ENCODE measurements at places on chromosomes 2 and 18.

DNA sequence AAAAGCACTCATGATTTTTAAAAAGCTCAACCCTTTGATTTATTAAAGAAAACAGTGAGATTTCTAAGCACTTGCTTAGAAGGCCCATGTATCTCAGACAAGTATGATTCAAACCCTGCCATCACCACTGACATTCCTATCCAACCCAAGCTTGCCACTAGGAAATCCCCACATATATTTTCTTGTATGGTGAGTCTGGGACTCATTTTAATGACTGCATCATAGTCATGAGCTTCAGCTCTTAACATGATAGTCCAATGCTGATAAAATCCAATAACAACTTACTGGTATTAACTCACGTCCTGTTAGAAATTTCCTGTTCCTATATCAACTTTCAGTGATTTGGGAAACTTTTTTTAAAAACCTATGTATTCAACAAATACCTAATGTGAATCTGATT is 39.4 kb upstream of the NCKAP5 start:
- DNase-seq: no peak

- DNase-seq: no peak
Observed at GRCh38 chr2:118772487-118773200, 74.8 kb downstream of the EN1 start.

- DNase-seq: no peak
Observed at GRCh38 chr2:180720829-180721228, 259.6 kb upstream of the UBE2E3 start.

DNA sequence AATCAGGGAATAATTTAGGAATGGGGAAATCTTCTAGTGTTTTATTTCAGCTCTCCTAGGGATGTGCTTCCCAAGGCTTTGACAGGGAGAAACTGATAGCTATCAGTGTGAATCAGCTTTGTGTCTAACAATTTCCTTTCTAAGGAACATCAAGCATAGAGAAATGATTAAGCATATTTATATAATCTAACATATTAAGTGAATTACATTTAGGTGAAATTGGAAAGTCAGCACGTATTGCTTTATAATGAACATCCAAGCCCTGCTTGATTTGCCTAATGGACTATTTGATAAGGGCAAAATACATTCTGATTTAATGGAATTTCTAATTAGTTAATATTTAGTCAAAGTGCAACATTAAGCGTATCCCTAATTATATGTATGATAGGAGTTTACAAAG is 19.5 kb upstream of the TSPYL6 start:
- no peak for DNase-seq

- DNase-seq: no peak
Observed at GRCh38 chr2:72198532-72199241, 51.0 kb upstream of the CYP26B1 start.

DNA sequence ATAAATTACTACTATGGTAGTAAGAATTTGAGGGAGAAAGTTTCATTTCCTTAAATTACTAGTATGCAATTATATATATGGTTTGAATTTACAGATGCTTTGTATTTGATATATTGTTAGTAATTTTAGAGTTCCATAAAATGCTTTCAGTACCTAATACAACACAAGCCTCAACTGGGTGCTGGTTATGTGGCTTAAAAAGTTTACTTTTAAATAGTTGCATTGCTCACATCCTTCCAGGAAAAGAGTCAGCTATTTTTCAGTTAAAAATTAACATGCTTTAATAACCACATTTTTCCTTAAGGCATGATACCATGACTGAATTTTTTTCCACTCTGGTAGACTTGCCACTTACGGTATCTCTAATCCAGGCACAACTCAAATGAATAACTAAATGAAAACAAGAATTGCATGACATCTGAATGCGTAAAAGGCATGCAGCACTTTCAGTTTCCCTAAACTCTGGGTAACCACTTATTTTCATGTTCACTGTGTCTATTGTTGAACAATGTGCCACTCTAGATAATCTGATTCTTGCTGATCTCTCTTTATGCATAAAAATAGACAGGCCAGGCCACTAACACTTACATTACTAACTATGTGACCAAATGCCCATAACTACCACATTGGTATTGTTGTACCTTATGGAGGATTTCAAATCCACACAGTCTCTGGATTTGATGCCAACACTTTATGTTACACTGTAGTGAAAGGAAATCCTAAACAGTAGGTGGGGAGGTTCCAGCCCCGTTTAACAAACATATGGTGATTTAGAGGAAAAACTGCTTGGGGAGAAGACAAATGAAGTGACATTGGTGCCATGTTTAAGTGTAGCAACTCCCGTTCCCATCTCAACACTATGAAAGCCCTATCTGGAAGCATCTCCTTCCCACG is 35.5 kb upstream of the SLC35F5 start:
- no peak for DNase-seq

GRCh38 chr2:156064540-156064939 is 268.0 kb downstream of the NR4A2 start:
- DNase-seq: no peak

GRCh38 chr18:44835703-44836102 is 155.0 kb downstream of the SETBP1 start:
- DNase-seq: peak; percentile 20

- no peak for DNase-seq
Observed at GRCh38 chr2:86806059-86806857, 15.5 kb upstream of the CD8A start.

DNA sequence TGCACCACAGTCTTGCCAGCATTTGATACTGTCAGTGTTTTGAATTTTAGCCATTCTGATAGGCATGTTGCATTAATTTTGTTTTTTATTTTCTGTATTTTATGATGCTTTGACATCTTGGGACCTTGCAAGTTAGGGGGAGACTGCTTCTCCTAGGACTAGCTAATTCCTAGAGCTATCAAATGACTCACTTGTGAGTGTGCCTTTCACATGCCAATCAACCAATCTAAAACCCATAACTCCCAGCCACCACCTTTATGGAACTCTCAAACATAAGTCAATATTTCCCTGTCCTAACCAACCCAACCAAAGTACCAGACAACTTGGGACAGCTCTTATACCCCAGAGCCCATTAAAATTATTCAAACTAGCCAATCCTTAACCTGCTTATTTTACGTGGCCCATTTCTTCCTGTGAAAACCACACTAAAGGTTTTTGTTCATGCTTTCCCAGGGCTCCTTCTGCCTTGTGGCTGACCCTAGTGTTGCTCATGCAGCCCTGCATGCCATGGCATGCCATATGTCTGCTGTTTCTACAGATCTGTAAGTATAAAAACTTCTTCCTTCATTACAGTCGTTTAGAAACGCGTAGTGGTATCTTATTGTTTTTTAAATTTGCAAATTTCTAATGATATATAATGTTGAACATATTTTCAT is 230.1 kb downstream of the GPD2 start:
- no peak for DNase-seq

- no peak for DNase-seq
Observed at GRCh38 chr2:62305421-62306176, 109.7 kb downstream of the B3GNT2 start.

DNA sequence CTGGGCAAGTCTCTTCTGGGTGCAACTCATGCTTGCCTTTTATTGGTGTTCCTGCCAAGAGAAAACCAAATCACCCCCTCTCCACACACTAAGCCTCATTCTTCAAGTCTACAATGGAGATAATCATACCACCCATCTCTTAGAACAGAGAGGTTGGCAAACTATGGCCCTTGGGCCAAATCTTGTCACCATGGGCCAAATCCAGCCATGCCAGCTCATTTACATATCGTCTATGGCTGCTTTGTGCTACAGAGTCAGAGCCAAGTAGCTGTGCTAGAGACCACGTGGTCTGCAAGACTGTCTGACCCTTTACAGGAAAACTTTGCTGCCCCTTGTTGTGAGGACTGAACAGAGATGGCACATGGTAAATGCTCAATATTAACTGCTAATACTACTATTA is 270.3 kb upstream of the PARD3B start:
- DNase-seq: peak; percentile 96

DNA sequence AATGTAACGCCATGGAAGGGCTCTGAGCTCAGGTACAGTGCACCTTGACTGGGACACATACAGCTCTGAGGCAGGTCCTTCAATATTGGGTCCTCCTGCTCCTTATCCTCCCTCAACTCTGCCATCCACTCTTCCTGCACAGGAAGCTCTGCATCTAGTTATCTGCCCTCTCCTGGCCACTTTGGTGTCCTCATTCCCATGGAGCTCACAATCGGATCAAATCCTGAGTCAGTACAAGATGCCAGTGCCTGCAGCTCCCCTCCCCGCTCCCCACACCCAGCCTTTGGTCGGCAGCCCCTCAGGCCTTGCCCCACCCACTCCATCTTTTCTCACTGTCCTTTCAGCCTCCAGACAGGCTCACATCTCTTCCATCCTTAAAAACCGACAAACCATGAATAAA is 58.0 kb downstream of the LRRFIP1 start:
- no peak for DNase-seq

GRCh38 chr2:29009711-29010677 is 28.9 kb downstream of the TOGARAM2 start:
- DNase-seq: no peak

DNA sequence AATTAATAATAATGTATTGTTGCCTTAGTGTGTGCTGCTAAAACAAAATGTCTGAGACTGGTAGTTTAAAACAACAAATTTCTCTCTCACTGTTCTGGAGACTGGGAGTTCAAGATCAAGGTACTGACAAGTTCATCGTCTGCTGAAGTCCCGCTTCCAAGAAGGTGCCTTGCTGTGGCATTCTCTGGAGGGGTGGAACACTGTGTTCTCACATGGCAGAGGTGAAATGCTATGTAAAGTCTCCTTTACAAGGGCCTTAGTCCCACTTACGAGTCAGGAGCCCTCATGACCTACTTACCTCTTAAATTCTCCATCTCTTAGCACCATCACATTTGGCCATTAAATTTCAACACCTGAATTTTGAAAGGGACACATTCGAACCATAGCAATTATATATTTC is 299.2 kb upstream of the RBMS1 start:
- no peak for DNase-seq

DNA sequence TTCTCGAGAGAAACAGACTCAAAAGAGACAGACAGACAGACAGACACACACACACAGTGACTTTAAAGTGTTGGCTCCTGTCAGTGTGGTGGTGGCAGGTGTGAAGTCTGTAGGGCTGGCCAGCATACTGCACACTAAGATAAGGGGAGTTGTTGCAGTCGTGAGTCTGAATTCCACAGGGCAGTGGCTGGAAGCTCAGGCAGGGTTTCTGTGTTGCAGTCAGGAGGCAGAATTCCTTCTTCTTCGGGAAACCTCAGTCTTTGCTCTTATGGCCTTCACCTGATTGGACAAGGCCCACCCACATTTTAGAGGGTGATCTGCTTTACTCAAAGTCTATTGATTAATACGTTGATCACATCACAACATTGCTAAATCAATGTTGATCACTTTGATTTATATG is 478.4 kb upstream of the HS6ST1 start:
- DNase-seq: no peak

- DNase-seq: no peak
Observed at GRCh38 chr2:227152093-227152766, 11.8 kb downstream of the COL4A4 start.

- DNase-seq: no peak
Observed at GRCh38 chr2:90077948-90078347, 1386.5 kb downstream of the RPIA start.

- DNase-seq: no peak
Observed at GRCh38 chr2:43754180-43754579, 19.7 kb upstream of the DYNC2LI1 start.

DNA sequence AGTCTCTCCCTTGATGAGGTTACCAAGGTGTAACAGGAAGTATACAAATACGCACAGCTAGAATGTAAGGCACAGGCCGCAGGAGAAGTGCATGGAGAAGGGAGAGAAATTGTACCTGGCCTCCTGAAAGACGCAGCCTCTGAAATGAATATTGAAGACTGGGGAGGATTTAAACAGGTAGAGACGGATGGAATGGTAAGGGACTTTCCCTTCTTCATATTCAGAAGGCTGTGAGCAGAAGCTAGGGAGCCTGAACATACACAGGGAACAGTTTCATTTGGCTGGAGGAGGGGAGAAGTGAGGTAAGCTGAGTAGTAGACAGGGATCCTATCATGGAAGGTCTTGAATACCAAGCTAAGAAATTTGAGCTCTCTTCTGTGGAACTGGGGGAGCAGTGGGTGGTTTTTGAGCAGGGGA is 112.7 kb downstream of the ANKRD44 start:
- DNase-seq: no peak

- DNase-seq: no peak
Observed at GRCh38 chr2:236163471-236164200, 4.5 kb downstream of the GBX2 start.

- DNase-seq: no peak
Observed at GRCh38 chr2:42456126-42456839, 37.5 kb downstream of the KCNG3 start.

DNA sequence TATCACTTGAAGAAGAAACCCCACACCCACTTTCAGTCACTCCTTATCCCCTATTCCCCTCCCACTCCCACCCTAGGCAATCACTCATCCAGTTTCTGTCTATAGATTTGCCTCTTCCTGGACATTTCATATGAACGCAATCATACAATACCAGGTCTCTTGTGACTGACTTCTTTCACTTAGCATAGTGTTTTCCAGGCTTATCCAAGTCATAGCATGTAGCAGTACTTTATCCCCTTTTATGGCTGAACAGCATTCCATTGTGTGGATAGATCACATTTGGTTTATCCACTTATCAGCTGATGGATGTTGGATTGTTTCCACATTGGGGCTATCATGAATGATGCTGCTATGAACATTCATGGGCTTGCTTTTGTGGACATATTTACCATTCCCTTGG is 6.6 kb downstream of the CFAP221 start:
- DNase-seq: no peak

DNA sequence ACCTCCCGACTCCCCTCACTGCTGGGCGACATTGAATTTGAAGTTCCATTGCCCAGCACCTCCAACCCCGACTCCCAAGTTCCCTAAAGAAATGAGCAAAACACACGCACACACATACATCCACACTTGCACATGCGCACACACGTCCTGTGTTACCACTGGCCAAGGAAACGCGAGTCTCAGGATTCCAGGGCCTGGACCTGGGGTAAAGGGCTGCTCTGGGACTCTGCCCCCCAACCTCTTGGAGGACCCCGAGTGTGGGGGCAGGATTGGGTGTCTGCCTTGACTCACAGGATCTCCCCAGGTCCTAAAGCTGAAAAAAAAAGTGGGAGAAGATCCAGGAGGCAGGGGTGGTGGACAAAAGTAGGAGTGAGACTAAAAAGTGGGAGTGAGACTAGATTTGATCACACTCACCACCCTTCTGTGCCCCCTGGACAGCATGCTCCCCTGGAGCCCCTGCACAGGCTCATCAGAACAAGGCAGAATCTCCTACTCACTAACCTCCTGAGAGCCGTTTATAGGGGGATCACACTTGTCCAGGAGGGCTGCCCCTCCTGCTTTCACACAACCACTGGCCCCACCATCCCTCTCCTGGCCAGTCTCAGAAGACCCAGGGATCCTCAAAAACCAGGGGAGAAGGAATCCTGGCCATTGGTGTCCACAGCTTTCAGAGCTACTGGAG is 202.2 kb downstream of the TNS1 start:
- no peak for DNase-seq

GRCh38 chr2:188293601-188294351 is 2.1 kb downstream of the GULP1 start:
- peak; percentile 45 for DNase-seq

DNA sequence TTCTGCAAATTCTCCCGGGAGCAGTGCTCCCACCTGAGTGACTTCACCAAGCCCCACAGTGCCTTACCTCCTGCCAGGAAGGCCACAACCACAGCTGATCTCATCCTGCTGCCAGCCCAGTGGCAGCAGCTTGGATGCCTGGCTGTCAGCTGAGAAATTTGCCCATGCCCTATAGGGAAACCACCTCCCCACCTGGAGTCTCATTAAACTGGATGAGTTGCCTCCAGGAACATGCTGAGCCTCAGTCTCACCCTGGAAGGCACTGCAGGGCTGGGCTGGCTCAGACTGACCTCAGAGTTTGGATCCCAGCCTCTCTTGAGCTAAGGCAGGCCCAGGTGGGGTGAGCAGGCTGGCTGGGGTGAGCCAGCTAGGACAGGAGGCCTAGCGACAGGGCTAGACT is 23.3 kb downstream of the REEP1 start:
- DNase-seq: no peak
